ENCODE measurements at places on chromosomes 1 and 21. TPM values are rescaled to one million over a fixed set of nuclear protein-coding genes. Genes with fewer than 3 reads are reported as not detected.

B3GALT5 gene
- total RNA-seq: 1.2 TPM

IL12RB2 gene
- total RNA-seq: 9.4 TPM

GRCh38 chr1:247212627-247213617 is 41.1 kb upstream of the ZNF124 start:
- DNase-seq: no peak

GRCh38 chr21:46639489-46640386 is 4.3 kb downstream of the PRMT2 start:
- DNase-seq: no peak

DNA sequence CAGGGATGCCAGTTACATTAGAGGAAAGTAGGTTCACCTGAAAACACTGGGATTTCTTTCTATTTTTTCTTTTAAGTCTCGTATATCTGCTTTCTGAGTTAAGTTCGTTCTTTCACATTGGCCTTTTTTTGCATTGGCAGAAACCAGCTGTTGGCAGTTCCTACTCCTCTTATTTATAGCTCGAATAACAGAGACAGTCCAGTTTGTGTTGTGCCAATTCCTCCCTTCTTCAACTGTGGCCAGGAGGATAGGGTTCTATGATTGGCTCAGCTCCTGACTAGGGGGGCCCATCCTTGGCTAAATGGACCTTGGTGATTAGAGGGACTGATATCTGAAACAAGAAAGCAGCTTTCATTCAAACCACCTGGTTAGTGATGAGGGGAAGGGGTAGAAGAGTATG is 115.8 kb downstream of the RPS6KC1 start:
- no peak for DNase-seq

- DNase-seq: no peak
Measured at GRCh38 chr1:5756434-5757186, 235.6 kb downstream of the NPHP4 start.

DNA sequence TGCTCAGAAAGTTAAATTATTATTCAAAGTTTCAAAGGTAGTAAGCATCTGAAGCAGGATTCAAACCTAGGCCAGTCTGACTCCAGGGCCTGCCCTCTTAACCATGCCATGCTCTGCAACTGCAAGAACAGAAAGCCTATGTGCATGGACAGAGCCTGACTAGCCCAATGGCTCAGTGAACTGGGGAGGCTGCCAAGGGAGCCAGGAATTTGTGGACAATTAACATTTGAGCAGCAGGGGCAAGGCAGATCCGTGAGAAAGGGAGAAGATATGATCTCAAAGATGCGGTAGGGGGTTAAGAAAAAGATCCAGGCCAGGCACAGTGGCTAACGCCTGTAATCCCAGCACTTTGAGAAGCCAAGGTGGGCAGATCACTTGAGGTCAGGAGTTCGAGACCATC is 6.5 kb upstream of the ATP1A4 start:
- DNase-seq: no peak

- DNase-seq: no peak
Measured at GRCh38 chr1:244349103-244349531, 102.6 kb downstream of the ADSS2 start.

DNA sequence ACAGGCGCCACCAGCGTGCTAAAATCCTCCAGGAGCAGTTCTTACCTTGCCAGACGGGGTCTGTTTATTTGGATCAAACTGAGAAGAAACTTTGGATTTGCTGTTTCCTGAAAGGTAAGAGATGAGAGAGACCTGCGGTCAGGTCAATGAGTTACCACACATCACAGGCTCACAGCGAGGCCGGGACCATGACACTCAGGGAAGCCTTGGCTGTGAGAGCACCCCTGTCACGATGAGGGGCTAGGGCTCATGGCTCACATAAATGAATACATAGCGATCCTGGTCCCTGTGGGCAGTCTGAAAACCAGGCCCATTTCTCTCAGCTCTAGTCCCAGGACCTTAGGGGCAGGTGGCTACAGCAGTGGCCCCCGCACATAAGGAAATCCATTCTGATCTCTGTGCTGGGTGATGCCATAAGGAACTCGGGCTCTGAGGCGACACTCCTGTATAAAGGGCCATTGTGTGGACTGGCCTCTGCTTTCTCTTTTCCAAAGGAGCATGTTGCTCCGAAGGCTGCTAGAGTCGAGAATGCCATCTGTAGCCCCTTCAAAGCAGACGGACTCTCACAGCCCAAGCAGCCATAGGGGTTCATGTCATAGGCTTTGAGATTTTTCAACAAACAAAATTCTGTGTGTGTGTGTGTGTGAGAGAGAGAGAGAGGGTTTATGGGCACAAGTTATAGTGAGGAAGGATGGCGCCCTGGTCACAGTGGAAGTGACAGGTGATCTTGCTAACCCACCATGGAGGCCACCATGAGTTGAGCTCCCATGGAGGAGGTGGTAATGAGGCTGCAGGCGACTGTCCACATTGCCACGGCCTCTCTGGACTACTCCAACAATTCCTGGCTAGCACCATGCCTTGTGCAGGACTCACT is 9.0 kb upstream of the SRM start:
- DNase-seq: no peak

GRCh38 chr21:44434936-44435635 is 20.2 kb upstream of the LRRC3 start:
- no peak for DNase-seq

DNA sequence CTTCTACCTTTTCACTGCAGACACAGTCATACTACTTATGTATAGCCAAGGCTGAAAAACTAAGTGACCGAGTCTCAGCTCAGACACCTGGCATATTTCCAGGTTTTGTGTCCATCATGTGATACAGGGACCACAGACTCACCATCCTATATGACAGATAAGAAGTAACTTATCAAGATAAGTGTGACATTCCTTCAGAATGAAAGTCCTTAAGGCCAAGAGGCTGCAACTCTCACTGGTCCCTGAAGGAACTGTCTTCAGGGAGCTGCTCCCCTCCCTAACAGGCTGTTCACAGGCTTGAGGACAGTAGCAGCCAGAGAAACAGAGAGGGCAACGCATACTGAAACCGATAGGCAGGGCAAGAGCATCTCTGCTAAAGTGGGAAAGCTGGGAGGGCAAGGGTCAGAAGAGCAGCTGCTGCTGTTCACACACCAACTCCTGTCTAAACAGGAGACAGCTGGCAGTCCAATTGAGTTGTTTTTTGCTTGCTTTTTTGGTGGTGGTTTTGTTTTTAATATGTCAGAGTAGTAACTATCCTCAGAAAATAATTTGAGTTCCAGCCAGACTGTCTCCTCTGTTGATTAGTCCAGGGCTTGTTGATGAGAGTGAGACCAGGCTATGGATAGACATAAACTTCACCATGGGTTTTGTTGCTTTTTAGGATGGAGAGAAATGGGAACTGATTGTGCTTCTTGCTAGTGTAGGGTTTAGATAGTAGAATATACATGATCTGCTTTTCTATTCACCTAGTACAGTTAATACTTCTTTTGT is 67.7 kb downstream of the MACF1 start:
- DNase-seq: no peak

TTC34 gene
- under 0.01 TPM for total RNA-seq

- DNase-seq: no peak
Measured at GRCh38 chr1:208791456-208791855, 547.3 kb upstream of the PLXNA2 start.

Data from umbilical cord (tissue), 2 donors.